Esophagus mucosa (tissue), 1 donor: ENCODE measurements at places on chromosomes 7 and 10. TPM values are rescaled to one million over a fixed set of nuclear protein-coding genes. Genes with fewer than 3 reads are reported as not detected.

DNA sequence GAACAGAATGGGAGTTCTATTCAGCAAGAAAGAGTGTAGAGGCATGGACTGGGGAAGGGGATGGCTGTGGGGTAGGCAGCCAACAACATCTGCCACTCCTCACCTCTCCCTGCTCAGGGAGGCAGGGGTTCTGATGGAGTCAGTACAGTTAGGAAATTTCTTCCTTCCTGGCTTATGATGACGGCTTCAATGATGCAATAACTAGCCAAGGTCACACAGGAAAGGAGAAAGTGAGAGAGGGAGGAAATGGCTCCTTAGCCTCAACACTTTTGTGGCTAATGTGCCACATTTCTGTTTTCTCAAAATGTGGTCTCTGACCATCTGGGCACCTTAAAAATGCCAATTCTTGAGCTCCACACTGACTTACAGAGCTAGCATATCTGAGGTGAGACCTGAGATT, 79.3 kb upstream of the PDZD8 start:
- peak; percentile 12 for ATAC-seq

- no peak for ATAC-seq
Observed at GRCh38 chr7:92056286-92056685, 78.0 kb downstream of the CYP51A1 start.

DNA sequence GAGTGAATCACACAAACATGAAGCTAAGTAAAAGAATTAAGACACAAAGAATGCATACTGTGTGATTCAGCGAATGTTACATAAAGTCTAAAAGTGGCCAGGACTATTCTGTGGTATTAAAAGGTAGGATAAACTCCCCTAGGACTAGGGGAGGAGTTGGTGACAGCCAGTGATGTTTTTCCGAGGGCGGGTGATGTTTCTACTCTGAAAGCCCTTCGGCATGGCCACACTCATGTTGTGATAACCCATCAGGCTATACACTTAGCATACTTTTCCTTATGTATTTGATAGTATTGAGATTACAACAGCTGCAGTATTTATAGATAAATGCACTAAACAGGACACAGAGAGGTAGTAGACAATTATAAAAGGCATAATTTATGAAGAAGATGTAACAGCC, 15.8 kb upstream of the CYP2E1 start:
- no peak for ATAC-seq

GRCh38 chr10:98432330-98432729, 14.4 kb downstream of the HPS1 start:
- no peak for ATAC-seq

DNA sequence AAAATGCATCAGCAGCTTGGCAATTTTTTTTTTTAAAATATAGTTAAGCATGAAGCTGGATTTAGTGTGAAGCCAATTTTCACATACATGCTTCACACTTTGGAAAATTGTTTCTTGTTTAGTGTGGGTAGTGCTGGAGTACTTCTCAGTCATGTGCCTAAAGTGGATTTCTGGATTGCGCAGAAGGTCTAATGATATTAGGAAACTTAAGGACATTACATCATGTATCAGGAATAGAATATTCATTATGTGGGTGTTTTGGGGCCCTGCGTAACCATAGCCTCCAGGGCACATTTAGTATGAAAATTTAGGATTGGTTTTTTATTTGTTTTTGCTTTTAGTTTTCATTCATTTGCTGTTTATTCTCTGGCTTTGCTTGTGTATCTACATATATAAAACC, 28.8 kb upstream of the BNIP3 start:
- ATAC-seq: no peak

DNA sequence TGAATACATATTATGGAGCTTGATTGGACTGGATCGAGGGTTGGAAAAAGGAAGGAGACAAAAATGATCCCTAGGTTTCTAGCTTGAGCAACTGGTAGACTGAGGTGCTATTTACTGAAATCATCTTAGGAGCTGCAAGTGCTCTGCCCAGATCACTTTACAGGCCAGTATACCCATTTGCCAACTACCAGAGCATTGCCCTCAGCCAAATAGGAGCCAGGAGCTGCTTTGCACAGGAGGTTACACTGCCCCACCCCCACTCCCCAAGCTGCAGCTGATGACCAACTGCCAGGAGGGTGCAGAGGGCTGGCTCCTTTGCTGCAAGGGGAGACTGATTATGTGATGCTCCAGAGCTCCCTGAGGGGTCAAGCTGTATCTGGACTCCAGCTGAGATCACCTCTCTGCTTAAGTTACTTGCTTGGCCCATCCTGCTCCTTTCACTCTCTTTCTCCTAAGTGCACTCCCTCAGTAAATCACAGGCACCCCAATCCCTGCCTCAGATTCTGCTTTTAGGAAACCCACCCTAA, 275.4 kb downstream of the ZEB1 start:
- ATAC-seq: no peak

Gene CLCN1
- 0.68 TPM for total RNA-seq

Gene DRGX
- not detected for total RNA-seq

Gene LBX1
- total RNA-seq: not detected

Gene PTPRE
- total RNA-seq: 23.1 TPM

Gene KLHL7
- 18.1 TPM for total RNA-seq

Gene CLIP2
- 4.3 TPM for total RNA-seq

DNA sequence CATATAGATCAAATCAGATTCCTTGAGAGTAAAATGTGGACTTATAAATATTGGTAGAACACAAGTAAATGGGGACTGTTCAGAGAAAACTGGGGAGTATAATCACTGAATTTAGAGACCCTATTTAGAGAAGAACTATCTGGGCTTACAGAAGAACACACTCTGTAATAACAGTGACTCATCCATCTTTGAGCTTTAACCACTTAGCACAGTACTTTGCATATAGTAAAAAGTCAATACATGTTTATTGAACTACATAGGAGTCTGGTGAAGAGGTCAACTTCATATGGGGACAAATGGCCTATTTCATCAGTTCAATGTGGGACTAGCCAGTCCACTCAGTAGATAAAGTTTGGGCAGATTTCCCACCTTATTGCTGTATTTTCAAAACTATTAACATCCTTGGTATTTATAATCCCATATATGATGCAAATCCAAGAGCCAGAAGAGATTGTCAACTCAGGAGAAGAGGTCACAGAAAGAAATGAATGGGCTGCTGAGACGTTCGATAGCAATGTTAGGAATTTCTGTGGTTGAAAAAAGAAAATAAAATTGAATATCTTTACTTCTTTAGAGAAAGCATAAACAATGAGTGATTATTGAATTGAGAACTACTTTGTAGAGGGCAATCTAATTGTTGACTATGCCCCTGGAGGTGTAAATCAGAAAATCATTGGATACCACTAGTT, 119.3 kb upstream of the CACNA2D1 start:
- no peak for ATAC-seq

GRCh38 chr7:150430465-150431085, 19.9 kb upstream of the GIMAP8 start:
- ATAC-seq: no peak

Gene SGCE
- 1.2 TPM for total RNA-seq

DNA sequence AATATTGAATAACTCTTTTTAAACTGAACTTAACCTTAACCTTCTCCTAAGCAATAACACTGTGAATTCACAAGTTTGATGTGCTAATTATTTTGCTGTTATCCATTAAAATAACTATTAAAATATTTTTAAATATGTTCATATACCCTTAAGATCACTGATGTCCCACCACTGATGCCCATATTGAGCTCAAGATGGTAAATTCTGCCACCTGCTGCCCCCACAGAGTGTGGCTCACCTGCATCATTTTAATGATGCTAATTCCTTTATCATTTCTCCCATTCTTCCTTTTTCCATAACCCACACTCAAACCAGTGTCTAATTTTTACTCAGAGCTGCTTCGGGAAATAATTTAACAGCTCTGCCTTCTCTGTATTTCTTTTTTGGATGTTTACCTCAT, 82.3 kb upstream of the ARID5B start:
- no peak for ATAC-seq
